Left cardiac atrium (tissue), 4 donors: ENCODE measurements at places on chromosomes 1 and 21.

DNA sequence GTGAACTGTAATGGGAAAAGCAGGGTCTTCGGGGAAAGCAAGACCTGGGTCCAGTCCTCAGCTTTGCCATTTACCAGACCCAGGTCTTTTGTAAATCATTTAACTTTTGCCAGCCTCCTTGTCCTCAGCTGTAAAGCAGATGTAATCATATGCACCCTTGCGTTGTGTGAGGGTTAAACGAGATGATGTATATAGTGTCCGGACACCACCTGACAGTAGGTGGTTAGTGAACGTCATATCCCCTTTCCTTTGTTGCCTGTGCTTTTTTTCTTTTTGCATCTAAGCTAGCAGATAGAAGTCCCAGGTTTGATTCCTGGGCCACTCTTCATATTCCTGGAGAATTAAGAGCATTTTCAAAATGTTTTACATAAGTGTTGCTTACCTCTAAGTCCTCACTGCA is 28.5 kb downstream of the IL12RB2 start:
- DNase-seq, result no peak

- DNase-seq, result no peak
Observed at GRCh38 chr1:62076286-62076685, 118.4 kb upstream of the L1TD1 start.

DNA sequence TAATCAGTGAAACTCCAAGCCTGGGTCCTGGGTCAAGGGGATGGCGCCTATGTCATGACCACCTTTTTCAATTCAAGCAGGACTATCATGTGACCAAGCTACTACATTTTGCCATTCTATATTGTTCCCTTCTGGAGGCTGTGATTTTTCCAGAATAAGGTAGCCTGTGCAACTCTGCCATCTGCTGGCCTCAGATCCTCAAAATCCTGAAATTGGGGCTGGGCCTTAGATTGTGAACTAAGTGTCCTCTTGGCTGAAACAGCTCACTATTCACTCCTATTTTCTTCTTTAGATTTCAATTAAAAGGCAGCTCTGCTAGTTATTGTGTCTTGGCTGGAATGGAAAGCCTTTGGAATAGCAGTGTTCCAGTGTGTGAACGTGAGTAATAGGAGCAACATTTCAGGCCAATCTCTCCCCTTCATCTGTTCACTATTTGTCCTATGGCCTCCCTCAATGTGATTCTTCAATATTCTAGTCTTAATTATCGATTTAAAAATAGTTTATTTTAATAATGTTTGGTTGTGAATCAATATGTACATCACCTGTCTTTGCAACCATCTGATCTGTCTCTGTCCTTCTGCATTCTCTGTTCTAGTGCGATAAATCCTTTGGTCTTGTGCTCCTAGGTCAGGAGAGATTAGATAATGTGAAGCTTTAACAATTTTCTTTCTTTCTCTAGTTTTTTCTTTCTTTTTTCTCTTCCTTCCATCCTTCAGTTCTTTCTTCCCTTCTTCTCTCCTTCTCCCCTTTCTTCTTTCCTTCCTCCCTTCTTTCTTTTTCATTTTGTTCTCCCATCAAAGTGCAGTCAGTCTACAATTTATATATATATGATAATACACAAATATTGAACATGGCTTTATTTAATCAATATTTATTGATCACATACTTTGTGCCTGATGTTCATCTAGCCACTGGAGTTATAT is 69.8 kb downstream of the CR1 start:
- no peak for DNase-seq

DNA sequence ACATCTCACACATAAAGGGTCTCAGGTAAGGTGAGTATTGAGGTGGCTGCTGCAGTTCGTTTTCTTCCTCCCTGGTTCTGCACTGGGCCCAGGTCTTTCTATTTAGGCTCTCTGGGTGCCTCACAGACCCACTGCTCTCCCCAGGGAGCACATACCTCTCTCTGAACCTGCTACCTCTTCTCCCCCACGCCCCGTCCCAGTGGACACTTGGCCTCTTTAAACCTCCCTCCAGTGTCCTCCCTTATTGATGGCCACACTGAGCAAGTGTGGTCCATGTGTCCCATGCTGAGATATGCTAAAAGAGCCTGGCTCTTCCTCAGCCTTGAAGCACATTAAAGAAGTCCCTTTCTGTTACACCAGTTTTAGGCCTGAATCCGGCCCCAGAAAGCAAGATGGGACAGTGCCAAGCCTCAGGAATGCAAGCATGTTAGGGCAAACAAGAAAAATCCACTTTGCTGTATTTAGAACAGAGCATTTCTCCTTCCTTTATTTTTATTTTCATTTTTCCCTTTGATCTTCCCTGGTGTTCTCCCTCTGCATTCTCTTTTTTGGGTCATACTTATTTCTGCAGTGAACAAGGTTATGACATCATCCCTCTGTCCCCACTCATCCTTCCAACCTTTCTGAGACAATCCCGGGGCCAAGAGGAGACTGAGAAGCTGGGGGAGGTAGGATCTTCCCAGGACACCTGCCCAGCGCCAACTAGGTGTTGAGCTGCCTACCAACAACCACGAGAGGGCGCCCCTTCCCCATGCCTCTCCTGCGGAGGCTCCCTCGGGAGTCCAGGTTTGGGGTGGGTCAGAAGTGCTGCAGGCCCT is 5.0 kb upstream of the CHI3L2 start:
- peak; percentile 81 for DNase-seq

DNA sequence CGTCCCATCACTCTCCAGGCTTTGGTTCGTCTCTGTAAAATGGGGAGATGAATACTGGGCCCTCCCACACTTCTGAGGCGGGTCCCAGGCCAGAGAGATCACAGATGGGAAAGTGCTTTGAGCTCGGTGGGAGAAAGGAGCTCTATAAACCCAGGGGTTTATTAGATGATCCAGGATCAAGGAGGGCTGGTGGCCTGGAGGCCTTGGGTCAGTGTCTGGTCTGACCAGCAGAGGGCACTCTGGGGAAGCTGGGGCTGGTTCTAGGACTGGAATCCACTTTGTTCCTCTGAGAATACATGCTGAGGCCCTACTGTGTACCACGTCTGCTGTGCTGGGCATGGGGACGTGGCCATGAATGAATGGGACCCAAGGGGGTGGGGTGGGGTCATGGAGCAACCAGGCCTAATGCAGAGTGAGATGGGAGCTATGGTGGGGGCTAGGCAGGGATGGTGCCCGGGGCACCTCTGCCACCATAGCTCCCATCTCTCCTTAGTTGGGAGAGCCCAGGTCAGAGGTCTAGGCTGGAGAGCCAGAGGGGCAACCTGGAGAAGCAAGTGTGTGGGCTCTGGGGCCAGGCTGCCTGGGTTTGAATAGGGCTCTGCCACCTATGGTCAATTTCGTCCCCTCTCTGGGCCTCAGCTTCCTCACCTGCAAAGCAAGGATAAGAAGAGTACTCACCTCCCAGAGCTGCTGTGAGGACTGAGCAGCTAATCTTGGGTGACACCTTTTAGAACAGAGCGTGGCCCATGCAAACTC is 9.0 kb upstream of the FAM131C start:
- peak; percentile 75 for DNase-seq

DNA sequence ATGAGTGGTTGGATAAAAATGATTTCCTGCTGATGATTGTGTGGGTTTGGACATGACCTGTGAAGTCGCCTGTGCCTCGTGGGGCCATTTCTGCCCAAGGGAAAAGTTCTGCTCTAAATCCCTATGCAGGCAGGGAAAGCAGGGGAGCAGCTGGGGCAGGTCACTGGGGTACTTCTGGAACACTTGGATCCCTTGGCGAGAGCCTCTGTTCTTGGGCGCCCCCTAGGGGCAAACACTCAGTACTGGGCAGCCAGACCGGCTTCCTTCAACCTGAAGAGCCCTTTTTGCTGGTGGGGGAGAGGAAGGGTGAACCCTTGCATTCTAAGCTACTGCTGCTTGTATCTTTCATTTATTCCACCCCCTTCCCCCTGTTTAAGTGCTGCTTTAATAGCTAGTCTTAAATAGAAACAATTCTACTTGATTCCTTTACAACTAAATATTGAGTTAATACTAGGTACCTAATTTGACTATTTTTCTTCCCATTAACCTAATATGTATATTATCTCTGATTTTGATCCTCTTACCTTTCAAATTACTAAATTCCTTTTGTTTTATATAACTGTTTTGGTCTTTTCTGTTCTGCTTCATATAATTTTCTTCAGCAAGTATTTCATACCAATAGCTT is 5.1 kb upstream of the CLEC20A start:
- DNase-seq, result peak; percentile 75

DNA sequence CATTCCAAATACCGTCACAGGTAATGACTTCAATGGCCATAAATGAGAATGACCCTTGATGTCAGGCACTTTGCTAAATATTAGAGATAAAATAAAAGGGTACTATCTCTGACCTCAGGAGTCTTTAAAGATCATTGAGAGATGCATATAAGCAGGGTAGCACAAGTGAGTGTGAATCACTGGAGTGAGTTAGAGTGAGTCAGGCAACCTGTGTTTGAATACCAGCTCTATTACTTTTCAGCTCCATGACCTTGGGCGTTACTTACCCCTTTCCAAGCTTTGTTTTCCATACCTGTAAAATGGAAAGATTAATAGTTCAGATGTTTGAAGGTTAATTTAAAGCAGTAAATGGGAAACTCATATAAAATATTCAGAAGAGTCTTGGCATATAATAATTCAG is 1058.0 kb upstream of the ADGRL4 start:
- no peak for DNase-seq

DNA sequence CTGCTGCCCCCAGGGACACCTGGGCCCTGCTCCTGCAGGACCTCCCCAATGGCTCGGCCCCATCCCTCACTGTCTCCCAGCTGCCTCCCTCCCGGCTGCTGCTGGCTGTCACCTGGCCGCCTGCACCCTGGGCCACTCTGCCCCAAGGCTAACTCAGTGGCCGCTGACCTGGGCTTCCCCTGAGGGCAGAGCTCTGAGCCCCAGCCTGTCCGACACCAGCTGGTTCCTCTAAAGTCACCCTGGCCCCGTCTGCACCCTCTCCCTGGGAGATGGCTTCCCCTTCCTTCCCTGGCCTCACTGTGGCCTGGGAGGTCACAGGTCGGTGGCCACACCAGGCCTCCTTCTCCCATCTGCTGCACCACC is 15.0 kb downstream of the ITGB2 start:
- no peak for DNase-seq

GRCh38 chr1:47703156-47703825 is 265.4 kb downstream of the FOXD2 start:
- DNase-seq, result no peak

- DNase-seq, result no peak
Observed at GRCh38 chr21:21387916-21388315, 389.7 kb downstream of the NCAM2 start.

- no peak for DNase-seq
Observed at GRCh38 chr1:159444511-159444910, 5.0 kb downstream of the OR10J1 start.

DNA sequence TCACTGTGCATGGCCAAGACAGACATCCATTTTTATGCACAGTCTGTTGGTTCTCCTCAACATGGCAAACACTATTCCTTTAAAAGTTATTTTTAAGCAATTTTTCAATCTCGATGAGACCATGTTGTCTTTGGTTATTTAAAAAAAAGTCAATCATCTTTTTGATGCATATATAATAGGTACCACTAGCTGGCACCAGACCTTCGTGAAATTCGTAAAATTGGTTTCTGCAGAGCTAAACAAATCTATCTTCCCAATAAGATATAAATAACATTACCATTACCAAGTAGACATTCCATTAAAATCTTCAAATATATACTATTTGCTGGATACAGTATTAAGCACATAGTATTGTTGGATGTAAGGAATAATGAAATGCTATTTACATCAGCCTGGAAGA is 220.0 kb upstream of the GREM2 start:
- no peak for DNase-seq

DNA sequence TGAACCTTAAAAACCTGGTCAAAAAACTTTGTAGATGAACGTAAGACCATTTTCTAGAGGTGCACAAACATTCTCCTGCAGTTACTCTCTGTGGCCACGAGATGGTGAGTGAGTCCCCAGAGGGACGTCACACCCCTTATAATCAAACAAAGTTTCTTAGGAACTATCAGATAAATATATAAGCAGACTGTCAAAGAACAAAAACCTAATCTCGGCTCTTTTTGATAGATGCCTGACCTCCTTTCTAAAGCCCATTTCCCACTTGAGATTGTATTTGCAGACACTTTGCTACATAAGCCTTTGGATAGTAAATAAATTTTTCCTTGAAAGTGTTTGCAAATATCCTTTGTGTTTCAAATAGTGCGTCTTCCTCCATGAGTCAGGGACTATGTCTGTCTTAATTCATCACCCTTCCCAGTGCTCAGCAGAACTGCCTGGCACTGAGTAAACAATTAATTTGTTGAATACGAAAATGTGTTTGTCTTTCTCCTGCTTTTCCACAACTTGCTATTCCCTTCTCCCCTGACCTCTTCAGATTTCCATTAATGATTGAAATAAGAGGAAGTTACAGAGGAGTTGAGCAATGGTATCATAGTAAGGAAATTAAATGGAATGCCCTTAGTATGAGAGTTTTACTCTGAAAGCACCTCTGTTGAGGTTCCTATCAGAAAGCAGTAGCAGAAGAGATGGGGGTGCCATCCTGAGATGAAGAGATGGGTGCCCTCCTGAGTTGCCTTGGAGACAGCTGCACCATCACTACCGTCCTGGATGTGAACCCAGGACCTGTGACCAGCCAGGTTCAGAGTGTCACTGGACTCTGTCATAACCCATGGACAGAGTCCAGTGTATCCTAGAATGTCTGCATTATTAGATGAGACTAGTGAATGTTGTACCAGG is 57.8 kb upstream of the RAVER2 start:
- no peak for DNase-seq

GRCh38 chr1:59686574-59686973 is 128.2 kb upstream of the HOOK1 start:
- no peak for DNase-seq

DNA sequence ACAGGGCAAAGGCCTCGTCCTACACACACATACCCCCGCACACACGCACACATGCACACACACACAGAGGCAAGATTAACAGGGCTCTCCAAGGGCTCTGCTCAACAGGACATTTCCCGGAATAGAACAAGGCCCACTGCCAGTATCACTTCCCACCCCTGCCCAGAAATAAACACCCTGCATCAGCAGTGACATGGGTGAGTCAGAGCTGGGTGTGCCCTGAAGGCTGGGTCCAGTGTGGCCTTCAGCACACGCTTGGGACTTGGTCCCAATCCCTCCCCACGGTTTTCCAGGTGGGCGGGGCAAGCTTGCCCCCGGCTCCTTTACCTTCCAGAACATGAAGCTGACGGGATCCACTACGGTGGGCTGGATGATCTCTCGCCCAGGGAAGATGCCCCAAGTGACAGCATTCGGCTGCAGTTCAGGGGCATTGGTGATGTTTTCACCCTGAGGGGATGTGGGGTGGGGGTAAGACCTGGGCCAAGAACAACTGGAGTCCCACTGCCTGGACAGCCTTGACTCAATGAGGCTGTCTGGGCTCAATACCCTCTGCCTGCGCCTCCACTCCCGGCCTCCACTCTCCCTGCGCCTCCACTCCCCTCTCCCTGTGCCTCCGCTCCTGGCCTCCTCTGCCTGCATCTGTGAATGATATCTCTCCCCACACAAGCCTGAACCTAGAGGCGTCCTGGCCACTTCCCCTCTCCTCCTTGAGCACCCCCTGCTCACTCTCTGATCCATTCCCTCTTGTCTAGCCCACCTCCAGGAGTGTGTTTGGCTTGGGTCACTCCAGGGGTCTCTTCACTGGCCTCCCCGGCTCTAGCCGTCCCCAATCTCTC is 14.7 kb downstream of the MTHFR start:
- peak; percentile 95 for DNase-seq

- no peak for DNase-seq
Observed at GRCh38 chr1:16204634-16205333, 7.7 kb downstream of the ARHGEF19 start.
